Fibroblast of lung (primary cell): ENCODE measurements at places on chromosomes 2 and 18.
A peak's percentile ranks its signal among the peaks of the same experiment; 100 is the strongest.

DNA sequence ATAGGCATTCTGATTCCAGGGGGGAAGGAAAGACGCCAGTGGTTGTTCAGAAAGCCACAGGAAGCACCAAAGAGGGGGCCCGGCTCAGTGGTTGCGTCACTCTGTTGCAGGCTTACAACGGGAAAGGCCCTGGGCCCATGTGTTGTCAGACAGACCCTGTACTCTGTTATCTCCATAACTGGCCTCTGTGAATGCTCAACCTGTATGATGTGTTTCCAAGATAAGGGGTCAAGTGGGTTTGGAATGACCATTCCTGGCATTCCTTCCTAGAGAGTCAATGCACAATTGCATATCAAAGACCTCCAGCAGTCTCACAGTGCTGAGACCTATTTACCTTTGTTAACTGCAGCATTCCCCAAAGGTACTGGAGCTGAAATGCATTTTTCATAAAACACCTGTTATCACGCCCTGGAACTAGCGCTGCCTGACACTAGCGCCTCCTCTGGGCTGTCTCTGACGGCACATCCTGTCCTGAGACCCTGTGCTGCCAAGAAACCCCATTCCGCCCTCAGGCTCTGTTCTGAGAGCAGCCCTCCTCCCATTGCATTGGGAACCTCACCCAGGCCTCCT lies 13.2 kb upstream of the LRRFIP1 start:
- no peak for DNase-seq

DNA sequence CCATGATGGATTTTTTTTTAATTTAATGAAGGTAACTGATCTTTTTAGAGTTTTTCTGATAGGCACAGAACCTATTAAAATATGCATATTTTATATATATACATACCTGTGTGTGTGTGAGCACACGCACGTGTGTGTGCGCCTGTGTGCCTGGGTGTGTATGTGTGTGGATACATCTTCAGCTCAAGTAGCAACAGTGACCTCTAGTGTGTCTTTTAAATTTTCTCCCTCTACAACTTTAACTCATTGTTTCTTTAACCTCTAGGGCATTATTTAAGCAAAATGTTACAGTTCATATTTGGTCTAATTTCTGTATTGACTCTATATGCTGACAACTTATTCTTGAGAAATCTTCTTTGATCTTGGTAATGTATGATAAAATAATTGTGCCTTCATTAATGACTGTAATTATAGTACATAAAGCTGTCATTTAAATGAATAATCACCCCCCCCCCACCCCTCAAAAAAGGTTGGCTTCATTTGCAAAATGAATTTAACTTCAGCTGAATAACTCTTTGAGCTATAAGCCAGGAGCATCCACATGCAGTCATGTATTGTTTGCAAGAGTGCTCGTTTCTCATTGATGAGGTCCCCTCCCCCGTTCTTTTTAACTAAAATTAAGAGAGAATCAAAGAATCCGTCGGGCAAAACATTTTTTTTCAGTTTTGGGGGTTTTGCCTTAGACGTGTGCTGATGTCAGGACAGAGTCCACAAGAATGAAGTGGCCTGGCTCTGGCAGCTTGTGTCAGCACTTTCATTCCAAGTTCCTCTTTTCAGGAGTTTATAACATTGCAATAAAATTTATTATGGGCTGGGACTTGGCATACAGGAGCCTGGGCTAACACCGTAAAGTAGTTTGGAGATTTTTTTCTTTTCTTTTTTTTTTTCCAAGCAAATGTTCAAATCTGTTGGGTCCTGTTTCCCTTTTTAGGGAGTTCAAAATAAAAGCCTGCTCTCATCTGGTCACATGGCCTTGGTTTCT lies 80.0 kb downstream of the ETAA1 start:
- DNase-seq: peak; percentile 83

DNA sequence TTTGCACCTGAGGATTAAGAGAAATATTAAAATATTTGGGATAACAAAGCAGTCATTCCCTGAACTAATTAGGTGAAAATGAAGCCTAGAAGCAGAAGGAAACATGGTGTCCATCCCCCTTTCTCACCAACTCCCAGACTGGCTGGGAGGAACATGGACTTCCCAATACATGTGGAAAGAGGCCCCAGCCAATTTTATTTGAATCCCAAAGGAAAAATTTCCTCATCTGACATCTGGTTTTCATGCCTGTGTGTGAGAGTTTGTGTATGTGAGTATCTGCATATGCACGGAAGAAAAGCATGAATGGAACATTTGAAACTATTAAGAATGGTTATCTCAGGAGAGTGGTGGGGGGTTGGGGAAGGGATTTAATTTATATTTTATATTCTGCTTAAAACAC lies 84.3 kb downstream of the COPS8 start:
- no peak for DNase-seq

- no peak for DNase-seq
These were observed 31.0 kb downstream of the RNF125 start for GRCh38 chr18:32049393-32050171.

DNA sequence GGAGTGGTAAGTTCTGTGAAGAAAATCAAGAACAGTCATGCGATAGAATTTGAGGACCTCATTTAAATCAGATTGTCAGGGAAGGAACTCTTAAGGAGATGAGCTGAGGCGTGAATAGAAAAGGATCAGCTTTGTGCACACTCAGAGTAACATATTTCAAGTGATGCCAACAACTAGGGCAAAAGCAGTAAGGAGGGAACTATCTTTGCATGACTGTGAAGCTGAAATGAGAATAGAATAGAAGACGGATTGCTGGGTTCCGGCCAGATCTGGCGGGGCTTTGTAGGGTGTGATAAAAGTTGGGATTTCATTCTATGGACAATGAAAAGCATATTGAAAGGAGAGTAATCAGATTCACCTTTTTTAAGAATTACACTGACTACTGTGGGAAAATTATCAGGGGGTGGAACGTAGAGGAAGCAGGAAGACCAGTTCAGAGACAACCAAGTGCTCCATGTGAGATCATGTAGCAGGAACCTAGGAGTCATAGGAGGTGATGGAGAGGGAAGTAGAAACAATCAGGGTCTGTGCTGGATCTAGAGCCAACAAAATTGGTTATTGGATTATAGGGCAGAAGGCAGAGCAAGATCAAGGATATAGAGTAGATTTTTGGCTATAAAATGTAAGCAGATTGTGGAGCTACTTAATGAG lies 884.3 kb downstream of the DCC start:
- DNase-seq: no peak
